Karpas-422 (cell line): ENCODE measurements at places on chromosomes 2 and 18.

DNA sequence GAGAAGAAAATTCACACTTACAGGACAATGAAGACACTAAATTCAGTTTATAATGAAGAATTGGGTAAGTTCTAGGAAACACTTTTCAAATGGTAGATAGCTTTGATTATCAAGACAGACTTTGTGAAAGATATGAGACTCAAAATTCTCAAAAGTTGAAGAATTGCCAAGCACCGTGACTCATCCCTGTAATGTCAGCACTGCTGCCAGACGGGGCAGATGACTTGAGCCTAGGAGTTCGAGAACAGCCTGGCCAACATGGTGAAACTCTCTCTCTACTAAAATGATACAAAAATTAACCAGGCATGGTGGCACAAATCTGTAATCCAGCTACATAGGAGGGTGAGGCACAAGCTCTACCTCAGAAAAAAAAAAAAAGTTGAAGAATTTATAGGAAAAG lies 1820.1 kb upstream of the LRRTM1 start:
- no peak overlapping the region for H3K4me3 ChIP-seq
- no peak overlapping the region for H3K27ac ChIP-seq
- DNase-seq = no peak
- H3K27me3 ChIP-seq = no peaks in the 10 kb centered on the region
- no peaks in the 10 kb centered on the region for H3K36me3 ChIP-seq

- no peaks in the 10 kb centered on the region; the same call in 1 of the 2 replicates for H3K36me3 ChIP-seq
- no peaks in the 10 kb centered on the region for H3K27me3 ChIP-seq
- peak overlapping the region; percentile 83 for H3K27ac ChIP-seq
Observed at GRCh38 chr2:219249203-219249980, 3.7 kb upstream of the TUBA4B start.

- H3K36me3 ChIP-seq = no peaks in the 10 kb centered on the region
- no peak overlapping the region for H3K27ac ChIP-seq
- no peaks in the 10 kb centered on the region for H3K27me3 ChIP-seq
Observed at GRCh38 chr2:55163274-55163721, 68.8 kb downstream of the CLHC1 start.

GRCh38 chr18:21210784-21211183 lies 31.2 kb upstream of the GREB1L start:
- no peak for DNase-seq
- no peaks in the 10 kb centered on the region for H3K27me3 ChIP-seq
- no peaks in the 10 kb centered on the region for H3K36me3 ChIP-seq

GRCh38 chr18:79584491-79585394 lies 94.9 kb upstream of the CTDP1 start:
- no peak overlapping the region for H3K4me3 ChIP-seq
- H3K27me3 ChIP-seq = no peaks in the 10 kb centered on the region
- DNase-seq = no peak
- H3K36me3 ChIP-seq = no peaks in the 10 kb centered on the region

- H3K27me3 ChIP-seq = no peaks in the 10 kb centered on the region
- H3K4me3 ChIP-seq = peak overlapping the region; percentile 84
- peaks cover 22% of the 10 kb centered on the region for H3K4me1 ChIP-seq
- no peak overlapping the region for H3K27ac ChIP-seq
- peak; percentile 80 for DNase-seq
Observed at GRCh38 chr2:169828141-169828811, 1.0 kb downstream of the UBR3 start.

DNA sequence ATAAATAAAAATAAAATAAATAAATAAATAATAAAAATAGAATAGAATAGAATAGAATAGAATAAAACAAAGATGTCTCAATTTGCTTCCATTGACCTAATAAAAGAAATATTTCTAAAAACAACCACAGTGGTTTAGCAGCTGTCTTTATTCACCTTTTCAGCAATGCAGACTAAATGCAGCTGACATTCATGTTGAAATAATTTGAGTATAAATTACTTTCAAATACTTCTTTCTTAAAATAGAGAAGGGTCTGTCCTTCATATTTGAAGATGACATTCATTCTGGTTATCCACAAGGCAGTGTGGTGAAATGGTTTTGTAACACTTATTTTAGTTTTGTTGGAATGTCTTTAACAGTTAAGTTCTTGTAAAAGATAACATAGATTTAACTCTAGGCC lies 469.4 kb downstream of the IRS1 start:
- no peaks in the 10 kb centered on the region for H3K27me3 ChIP-seq
- no peak overlapping the region for H3K4me3 ChIP-seq
- no peaks in the 10 kb centered on the region for H3K4me1 ChIP-seq
- H3K27ac ChIP-seq = no peak overlapping the region

GRCh38 chr2:174376967-174377366 lies 18.6 kb upstream of the SCRN3 start:
- no peaks in the 10 kb centered on the region for H3K27me3 ChIP-seq
- no peak overlapping the region for H3K4me3 ChIP-seq
- H3K27ac ChIP-seq = no peak overlapping the region
- peaks cover 37% of the 10 kb centered on the region; the same call in 1 of the 2 replicates for H3K36me3 ChIP-seq
- H3K4me1 ChIP-seq = no peaks in the 10 kb centered on the region
- DNase-seq = no peak

DNA sequence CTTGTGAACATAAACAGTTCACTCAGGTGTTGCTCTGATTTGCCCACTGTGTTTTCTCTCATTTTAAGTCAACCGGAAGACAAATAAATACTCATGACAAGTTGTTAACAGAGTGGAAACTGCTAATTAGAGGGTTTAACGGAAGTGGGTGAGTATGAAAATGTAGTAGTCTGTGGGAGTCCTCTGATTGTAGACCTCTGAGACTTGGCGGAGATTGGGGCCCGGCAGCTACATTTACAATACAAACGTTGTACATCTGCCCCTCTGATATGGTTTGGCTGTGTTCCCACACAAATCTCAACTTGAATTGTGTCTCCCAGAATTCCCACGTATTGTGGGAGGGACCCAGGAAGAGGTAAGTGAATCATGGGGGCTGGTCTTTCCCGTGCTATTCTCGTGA lies 107.3 kb upstream of the FAM98A start:
- no peaks in the 10 kb centered on the region for H3K4me1 ChIP-seq
- no peak overlapping the region for H3K27ac ChIP-seq
- H3K36me3 ChIP-seq = no peaks in the 10 kb centered on the region

GRCh38 chr2:238939521-238940403 lies 91.9 kb downstream of the TWIST2 start:
- no peaks in the 10 kb centered on the region for H3K36me3 ChIP-seq
- H3K4me3 ChIP-seq = no peak overlapping the region
- H3K27ac ChIP-seq = no peak overlapping the region
- no peak for DNase-seq

GRCh38 chr2:10469301-10469700 lies 21.2 kb upstream of the ODC1 start:
- H3K4me1 ChIP-seq = no peaks in the 10 kb centered on the region
- no peak overlapping the region for H3K4me3 ChIP-seq
- no peak overlapping the region for H3K27ac ChIP-seq
- DNase-seq = no peak
- H3K36me3 ChIP-seq = no peaks in the 10 kb centered on the region

DNA sequence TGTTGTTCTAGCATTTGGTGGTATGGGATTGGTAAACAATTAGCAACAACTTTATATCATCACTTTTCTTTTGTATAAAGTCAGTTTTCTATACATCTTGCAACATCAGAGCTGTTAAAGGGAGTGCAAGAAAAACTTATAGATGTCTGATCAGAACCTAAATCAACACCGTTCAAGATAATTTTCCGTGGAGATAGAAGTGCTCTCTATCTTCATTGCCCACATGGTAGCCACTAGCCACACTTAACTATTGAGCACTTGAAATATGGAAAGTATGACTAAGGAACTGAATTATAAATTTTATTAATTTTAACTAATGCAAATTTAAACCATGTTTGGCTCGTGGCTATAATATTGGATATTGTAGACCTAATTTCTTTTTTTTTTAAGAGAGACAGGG lies 5.2 kb downstream of the TTC27 start:
- H3K27me3 ChIP-seq = no peaks in the 10 kb centered on the region

DNA sequence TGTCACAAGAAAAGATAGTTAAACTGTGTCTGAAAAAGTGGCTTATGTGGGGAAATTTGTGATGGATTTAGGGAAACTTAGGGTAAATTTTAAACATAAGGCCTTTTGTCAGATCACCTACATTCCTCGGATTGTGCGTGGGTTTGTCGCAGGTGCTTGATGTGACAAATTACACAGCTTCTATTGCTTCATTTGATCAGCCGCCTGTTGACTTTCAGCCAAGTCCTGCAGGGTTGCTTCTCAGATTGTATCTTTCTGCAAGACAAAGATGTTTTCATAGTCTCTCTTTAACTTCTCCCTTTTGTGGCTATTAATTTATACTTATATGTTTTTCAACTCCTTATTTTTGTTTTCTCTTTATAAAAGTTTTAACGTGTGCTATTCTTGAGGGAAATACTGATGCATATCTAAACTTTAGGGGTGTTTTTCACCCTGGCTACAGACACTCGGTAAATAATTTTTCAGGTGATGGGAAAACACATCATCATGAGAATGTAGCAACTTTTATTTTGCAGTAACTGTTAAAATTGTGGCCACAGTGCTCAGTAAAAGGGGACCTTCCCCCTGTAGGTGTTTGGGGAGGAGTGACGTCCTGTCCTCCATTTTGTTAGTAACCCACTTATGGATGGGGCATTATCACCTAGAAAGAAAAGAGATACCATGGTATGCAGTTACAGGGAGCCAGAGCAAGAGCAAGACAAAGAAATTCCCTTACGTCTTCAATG lies 31.4 kb downstream of the GALM start:
- H3K27ac ChIP-seq = no peak overlapping the region
- DNase-seq = no peak
- no peaks in the 10 kb centered on the region for H3K27me3 ChIP-seq
- no peaks in the 10 kb centered on the region for H3K36me3 ChIP-seq
- no peak overlapping the region for H3K4me3 ChIP-seq

DNA sequence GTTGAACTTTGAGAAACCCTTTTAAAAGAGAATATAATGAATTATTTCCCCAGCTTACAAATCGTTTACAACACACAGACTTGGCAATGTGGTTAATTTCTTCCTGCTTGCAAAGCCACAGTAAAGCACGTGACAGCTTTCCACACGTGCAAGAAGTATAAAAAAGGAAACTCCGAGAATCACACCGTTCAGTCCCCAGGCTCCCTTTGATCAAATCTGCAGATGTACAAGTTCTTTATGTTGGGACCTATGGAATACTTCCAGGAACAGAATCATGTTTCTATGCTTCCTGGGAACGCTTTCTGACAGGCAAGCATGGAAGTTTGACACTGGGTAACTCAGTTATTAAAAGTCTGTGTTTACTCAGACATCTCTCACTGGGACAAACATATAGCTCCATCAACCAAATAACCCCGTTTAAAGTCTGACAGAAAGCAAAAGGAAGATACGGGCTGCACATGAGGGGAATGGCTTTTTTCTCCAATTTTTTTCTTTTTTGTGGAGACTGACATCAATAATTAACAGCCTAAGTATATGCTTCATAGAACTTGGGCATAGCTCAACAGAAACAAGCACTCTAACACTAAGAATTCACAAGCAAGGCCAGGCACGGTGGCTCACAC lies 134.8 kb downstream of the EIPR1 start:
- no peak for DNase-seq
- H3K4me3 ChIP-seq = no peak overlapping the region
- no peaks in the 10 kb centered on the region for H3K36me3 ChIP-seq
- H3K27me3 ChIP-seq = no peaks in the 10 kb centered on the region

DNA sequence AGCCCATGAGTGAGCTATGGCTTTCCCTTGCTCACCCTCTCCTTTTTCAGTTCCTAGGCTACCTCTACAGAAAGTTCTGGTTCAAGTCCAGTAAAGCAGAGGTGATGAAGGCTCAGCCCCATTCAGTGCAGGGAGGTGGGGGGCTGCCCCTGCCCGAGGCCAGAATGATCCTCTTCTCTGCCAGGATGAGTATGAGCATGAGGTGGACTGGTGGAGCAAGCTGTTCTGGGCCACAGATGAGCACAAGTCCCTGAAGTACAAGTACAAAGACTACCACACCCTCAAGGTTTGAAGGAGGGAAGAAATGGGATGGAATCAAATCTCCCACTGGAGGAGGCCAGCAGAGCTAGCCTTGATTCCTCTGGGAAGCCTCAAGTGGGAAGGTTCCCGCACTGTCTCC lies 42.4 kb downstream of the LMAN2L start:
- H3K4me3 ChIP-seq = no peak overlapping the region
- no peak overlapping the region for H3K27ac ChIP-seq
- no peaks in the 10 kb centered on the region for H3K27me3 ChIP-seq
- no peaks in the 10 kb centered on the region for H3K36me3 ChIP-seq
- DNase-seq = no peak

GRCh38 chr2:239222706-239223309 lies 178.0 kb downstream of the HDAC4 start:
- DNase-seq = no peak
- no peak overlapping the region for H3K4me3 ChIP-seq
- H3K36me3 ChIP-seq = no peaks in the 10 kb centered on the region
- no peak overlapping the region for H3K27ac ChIP-seq
- H3K27me3 ChIP-seq = no peaks in the 10 kb centered on the region

GRCh38 chr2:164599954-164600589 lies 21.2 kb downstream of the GRB14 start:
- no peak overlapping the region for H3K4me3 ChIP-seq
- no peak overlapping the region for H3K27ac ChIP-seq
- H3K36me3 ChIP-seq = no peaks in the 10 kb centered on the region
- DNase-seq = peak; percentile 86
- no peaks in the 10 kb centered on the region for H3K4me1 ChIP-seq
- H3K27me3 ChIP-seq = no peaks in the 10 kb centered on the region

GRCh38 chr2:30444273-30444672 lies 2.8 kb upstream of the LCLAT1 start:
- H3K27me3 ChIP-seq = no peaks in the 10 kb centered on the region
- H3K27ac ChIP-seq = no peak overlapping the region
- DNase-seq = no peak
- H3K4me1 ChIP-seq = peaks cover 23% of the 10 kb centered on the region

DNA sequence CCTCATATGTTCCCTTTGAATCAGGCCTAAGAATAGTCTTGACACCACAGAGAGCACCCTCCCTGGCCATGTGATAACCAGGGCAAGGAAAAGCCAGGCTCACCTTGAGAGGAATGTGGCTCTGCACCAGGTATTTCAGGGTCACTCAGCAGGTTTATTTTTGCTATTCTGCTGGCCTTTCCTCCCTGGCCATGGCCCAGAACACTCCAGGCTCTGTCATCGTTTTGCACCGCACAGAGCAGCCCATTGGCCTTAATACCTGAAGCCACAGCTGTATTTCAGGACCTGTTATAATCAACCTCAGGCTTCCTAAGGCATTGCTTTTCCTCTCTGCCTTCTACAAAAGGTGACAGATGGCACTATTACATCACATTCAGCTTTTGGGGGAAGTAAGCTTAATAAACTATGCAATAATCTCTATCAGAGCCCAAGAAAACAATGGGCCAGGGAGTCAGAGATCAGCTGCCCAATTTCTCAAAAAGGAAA lies 668.3 kb downstream of the IRS1 start:
- no peak for DNase-seq
- no peaks in the 10 kb centered on the region for H3K27me3 ChIP-seq
- no peaks in the 10 kb centered on the region for H3K36me3 ChIP-seq
- H3K27ac ChIP-seq = no peak overlapping the region
- H3K4me1 ChIP-seq = no peaks in the 10 kb centered on the region

DNA sequence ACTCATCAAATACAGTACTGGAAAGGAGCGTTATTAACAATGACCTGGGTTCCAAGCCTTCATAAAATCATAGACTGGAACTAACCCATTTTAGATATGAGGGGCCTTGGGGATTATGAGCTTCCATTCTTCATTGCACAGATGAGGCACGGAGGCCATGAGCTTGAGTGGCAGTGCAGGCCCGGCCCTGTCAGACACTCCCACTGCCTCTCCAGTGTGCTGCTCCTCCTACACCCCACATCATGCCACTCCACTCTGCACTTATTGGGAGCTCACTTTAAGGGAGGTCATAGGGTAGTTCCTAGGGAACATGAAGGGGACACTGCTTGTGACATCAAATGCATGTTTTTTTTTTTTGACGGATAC lies 77.9 kb downstream of the TSN start:
- H3K27me3 ChIP-seq = no peaks in the 10 kb centered on the region
- no peak for DNase-seq
- no peak overlapping the region for H3K4me3 ChIP-seq
- peaks cover 11% of the 10 kb centered on the region; the same call in 1 of the 2 replicates for H3K4me1 ChIP-seq
